Activated T-cell treated with anti-CD3 and anti-CD28 coated beads for 4 hours (primary cell): ENCODE measurements at places on chromosomes 1 and 21.
A peak's percentile ranks its signal among the peaks of the same experiment; 100 is the strongest.

DNA sequence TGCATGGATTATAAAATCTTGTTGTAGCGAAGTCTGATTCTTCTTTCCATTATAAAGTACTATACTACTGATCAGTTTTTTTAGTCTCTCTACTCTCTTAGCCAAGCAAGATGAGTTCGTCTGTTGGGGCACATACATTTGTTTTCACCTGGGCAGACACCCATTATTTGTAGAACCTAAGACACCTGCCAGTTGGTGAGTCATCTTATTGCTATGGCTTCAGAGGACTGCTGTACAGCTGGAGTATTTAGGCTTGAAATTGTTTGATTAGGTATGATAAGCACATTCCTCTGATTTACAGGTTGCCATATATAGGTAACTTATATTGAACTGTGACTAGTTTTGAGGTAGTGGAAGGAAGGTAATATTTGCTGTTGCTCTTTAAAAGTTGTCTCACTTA, 17.2 kb downstream of the RBM15 start:
- DNase-seq: no peak

DNA sequence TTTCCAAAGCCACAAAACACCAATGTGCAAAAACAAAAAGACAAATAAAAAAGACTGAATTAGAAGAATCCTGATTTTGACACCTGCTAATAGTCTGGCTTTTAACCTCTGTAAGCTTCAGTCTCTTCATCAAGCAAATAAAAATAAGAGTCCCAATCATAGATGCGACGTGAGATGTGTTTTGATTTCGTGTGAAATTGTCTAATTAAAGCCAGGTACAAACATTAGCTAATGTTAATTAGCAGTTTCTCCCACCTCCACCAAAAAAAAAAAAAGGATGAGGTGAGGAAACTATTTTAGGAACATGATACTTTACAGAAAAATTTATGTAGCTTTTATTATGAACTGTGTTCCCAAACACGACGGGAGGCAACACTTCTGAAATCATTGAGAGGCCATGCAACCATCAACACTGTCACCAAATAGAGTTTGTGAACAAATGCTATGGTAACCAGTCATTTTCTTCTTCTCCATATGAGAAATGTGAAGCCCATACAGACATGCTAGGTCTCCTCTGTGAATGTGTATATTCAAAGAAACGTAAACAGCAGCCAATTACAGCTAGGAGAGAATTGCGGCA, 6.7 kb upstream of the EVI5 start:
- no peak for DNase-seq

- DNase-seq: no peak
Observed at GRCh38 chr1:39959651-39960333, 4.8 kb downstream of the MFSD2A start.

DNA sequence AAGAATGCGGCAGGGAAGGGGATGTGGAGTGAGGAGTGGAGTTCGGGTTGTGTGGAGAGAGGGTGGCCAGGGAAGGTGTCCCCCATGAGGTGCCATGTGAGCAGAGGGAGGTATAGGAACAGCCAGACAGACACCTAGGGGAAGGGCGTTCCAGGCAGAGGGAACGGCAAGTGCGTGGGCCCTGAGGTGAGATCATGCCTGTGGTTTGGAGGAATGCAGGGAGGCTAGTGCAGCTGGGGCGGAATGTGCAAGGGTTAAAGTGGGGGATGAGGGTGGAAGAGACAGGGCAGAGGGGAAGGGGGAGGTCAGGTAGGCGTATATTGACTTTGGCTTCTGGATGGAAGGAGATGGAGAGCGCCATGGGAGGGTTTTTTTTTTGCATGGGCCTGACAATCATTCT, 31.6 kb upstream of the PADI6 start:
- no peak for DNase-seq

- no peak for DNase-seq
Observed at GRCh38 chr1:64426681-64427080, 43.2 kb upstream of the CACHD1 start.

- DNase-seq: no peak
Observed at GRCh38 chr21:38082936-38083485, 166.8 kb upstream of the KCNJ6 start.

DNA sequence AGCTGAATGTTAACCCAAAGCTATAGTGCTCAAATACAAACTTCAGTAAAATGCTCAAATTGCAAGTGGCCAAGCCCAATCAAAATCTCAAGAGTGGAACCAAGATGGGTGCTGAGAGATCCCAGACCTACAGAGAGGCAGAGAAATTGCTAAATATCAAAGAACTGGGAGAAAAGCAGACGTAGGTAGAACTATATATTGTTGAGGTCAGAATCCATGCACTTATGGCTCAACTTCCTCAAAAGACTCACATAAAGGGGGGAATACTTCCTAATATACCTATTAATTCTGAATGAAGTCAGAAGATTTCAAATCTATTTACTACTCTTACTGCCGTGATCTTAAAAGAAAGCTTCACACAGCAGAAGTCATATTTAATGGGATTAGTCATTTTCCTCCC, 65.2 kb downstream of the PUM1 start:
- DNase-seq: no peak

GRCh38 chr21:17343055-17343454, 169.8 kb upstream of the CXADR start:
- no peak for DNase-seq

- no peak for DNase-seq
Observed at GRCh38 chr1:154459080-154459479, 42.9 kb upstream of the TDRD10 start.

DNA sequence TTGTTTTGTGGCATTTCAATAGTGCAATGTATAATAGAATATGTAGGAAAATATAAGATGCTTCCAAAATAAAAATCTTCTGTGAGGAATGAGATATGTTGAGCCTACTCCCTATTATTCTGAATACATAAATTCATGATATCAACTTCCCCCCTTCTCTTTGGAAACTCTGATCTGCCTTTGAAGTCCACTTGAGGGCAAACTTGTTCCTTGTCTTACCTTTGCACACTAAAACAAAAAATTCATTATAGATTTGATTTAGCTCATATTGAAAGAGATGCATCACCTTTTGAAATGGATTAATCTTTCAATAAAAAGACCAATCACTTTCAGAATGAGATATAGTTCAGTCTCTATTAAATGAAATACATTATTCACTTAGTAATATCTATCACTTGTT, 580.7 kb upstream of the ADGRL4 start:
- no peak for DNase-seq

DNA sequence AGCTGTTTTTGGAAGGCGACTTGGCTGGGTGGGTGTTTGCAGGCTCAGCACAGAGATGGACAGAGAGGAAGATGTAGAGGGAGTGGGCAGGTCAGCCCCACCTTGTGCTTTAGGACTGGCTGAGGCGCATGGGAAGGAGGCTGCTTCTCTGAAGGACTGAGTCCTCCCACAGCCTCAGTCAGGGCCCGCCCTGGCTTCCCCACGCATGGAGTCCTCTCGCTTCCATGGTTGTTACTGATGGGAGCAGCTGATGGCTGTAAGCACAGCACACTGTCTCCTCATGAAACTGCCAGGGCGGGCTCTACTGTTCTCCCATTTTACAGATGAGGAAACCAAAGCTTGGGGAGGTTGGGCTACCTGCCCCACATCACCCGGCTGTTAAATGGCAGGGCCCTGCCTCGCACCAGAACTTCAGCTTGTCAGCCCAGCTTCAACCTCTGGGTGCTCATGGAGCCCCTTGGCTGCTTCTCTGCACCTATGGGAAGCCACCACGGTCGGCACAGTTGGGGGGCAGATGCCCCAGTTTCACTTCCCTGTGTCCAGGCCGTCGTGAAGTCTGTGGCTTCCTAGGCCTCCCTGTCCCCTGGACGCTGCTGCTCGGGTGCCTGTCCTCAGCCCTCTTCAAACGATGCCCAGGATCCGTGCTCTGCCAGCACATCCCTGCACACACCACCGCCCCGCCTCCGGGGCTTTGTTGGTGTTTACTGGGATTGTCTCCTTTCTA, 2.4 kb downstream of the TMEM201 start:
- DNase-seq: no peak

DNA sequence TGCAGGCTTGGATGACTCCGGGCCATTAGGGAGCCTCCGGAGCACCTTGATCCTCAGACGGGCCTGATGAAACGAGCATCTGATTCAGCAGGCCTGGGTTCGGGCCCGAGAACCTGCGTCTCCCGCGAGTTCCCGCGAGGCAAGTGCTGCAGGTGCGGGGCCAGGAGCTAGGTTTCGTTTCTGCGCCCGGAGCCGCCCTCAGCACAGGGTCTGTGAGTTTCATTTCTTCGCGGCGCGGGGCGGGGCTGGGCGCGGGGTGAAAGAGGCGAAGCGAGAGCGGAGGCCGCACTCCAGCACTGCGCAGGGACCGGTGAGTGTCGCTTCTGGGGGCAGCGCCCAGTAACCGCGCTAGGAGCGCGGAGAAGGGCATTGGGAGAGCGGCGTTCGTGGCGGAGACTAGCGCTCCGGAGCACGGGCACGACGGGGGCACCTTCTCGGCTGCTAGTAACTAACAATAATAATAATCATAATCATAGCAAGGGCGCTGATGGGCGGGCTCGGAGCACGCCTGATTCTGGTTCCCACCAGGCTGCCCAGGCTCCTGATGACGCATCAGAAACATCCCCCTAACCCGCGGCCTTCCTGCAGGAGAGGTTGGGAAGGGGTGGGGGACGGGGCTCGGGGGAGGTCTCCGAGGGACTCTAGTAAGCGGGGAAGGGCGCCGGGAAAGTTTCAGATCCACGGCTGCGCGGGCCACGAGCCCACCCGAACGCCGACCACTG, at the start of gene MX1:
Gene MX1, plus strand, starts transcription at position 286 of the 722 bp plus-strand sequence. CDS start 5,832 bp downstream, outside the sequence.
- peak; percentile 89 for DNase-seq

DNA sequence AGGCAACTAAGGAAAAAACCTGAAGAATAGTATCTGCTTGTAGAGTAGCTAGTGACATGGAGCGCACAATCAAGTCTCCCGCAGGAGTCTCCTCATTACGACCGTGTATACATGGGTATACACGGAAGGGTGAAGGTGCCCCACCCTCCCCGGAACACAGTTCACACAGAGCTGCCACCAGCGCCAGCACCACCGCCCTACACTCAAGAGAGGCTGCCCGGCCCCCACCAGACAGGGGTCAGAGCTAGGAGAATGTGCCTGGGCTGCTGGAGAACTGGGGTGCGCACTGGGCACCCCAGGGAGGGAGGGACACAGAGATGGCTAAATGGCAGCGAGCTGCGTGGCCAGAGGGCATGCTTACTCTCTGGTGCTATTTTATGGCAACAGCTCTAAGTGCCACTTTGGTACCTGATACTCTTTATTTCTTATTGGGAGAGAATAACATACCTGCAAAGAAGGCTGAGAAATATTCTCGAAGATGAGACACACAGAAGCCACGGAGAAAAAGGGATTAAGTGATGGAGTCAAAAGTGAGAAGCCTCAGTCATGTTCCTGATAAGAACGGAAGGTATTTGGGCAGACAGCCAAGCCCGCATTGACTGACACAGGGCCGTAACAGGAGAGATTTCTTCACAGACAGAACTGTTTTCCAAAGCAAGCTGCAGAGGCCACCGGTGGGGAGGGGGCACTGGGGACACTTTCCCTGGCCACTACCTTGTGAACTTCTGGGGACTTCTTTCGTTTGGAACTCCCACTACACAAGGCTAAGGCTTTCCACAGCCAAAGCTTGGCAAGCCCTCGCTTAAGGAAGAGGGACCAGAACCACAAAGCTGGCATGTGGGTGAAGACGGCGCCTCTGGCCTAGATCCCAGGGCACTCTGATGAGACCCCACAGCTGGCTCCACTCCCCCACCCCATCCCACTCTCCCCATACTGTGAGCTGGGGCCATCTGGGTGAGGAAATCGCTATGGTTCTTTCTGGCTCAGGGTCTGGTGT, 108.0 kb downstream of the PGBD5 start:
- no peak for DNase-seq

DNA sequence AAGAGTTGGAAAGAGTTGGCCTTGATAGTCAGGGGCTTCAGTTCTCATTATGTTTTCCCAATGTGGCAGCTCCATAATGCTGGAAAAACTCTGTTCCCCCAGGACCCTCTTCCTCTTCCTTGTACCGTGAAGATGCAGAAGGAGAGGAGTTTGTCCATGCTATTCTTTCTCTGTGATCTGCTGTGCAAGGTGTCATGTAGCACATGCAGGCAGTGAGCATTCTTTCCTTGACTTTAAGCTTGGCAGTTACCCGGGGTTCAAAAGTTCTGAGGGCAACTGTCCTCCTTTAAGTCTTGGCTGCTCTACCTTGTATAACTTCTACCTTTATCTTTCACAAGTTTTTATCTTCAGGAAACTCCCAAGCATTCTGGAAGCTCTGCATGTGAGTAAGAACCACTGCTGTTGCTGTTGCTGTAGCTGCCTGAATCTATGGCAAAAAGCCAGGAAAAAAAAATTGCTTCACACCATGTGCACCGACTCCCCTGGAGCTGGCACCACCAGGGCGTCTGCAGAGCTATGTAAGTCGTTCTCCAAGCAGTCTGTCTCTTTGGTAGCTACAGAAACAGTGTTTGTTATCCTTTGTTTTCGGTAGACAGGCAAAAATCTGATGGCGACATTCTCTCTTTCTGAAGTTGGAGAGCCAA, 42.7 kb upstream of the SLC16A1 start:
- DNase-seq: no peak

DNA sequence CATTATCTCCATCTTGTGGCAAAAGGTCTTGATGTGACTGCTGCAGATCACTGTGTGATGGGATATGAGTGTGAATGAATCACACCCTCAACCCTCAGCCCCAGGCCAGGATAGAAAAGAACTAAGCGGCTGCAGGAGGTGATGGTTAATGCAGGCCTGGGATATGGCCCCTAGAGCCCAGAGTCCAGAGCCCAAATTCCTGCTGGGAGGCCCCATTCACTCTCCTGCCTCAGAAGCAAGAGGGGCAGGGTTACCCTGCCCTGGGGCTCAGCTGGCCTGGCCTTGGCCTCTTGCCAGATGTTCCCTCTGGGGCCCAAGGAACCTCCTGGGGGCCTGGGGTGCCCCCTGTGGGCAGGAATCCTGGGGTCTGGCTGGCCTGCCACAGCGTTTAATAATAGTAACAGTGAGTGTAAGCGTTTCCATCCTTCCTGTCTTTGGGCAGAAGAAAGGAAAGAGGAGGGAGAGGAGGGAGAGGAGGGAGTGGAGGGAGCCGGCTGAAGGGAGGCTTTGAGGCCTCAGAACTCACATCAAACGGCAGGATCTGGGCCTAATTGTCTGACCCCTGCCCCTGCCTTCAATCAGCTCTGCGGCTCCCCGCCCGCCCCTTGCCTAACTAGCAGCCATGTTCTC, 26.2 kb downstream of the DMAP1 start:
- DNase-seq: no peak

DNA sequence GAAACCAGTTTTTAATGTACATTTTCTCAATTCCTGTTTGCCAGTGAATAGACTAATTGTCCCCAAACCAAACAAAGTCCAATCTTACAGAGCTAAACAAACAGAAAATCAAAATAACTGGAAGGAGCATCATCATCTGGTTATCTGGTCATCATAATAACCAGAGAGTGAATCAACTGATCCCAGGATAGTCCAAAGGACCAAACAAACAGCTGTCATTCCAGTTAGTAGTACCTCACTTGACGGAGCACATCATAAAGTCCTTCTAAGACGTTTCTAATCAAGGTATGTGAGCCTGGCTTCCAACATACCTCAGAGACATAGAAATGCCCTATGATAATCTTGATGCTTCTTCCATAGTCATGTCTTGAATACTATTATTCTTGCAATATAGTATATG, 240.5 kb downstream of the LTN1 start:
- DNase-seq: no peak

GRCh38 chr1:209866201-209866600, 38.4 kb downstream of the UTP25 start:
- no peak for DNase-seq
